ENCODE measurements at places on chromosomes 13 and 19. TPM values are rescaled to one million over a fixed set of nuclear protein-coding genes. Genes with fewer than 3 reads are reported as not detected.
A peak's percentile ranks its signal among the peaks of the same experiment; 100 is the strongest.

DNA sequence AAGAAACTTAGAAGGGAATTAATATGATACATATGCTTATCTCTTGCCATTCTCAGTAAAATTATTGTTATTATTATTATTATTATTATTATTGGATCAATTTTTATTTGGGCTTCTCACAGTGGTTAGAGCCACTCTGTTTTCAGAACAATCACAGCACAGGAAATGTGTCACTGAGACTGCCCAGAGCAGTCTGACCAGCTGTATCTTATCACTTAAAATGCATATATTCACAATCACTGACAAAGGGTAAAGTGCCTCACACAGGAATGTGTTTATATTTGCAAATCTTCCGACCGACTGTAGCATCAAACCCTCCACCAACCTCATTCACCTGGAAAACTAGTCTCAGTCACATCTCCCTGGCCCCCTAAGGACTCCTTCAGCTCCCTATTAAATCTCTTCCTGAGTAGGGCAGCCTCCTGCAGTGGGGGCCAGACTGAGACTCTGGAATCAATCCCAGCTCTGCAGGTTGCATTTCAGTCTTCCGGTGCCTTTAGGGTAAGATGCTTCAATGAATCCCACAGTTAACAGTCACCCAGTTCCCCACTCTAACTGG is 738.3 kb upstream of the SLITRK5 start:
- no peak for DNase-seq
- no peak overlapping the region for H3K4me3 ChIP-seq
- H3K36me3 ChIP-seq: no peaks in the 10 kb centered on the region
- H3K27me3 ChIP-seq: no peaks in the 10 kb centered on the region
- peaks cover 5% of the 10 kb centered on the region for H3K4me1 ChIP-seq

GRCh38 chr13:106318941-106319411 is 216.5 kb downstream of the EFNB2 start:
- no peak overlapping the region for H3K27ac ChIP-seq
- H3K4me1 ChIP-seq: no peaks in the 10 kb centered on the region
- peaks cover 12% of the 10 kb centered on the region for H3K36me3 ChIP-seq
- no peaks in the 10 kb centered on the region for H3K27me3 ChIP-seq

DNA sequence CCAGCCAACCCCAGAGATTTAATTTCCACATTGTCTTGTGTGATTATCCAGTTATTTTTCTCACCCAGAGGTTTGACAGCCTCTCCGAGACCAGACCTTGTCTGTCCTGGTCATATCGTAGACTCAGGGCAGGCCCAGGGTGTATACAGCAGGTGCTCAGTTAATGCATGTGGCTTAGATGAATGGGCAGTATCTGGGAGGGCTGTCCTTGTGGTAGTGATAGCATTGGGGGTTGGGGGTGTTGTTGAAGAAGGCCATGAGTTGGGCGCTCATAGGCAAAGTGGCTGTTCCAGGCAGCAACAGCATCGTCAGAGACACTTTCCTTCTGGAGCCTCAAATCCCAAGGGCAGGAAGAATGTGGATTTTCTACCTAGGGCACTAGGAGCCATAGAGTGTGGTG is 16.9 kb downstream of the MAST3 start:
- DNase-seq: no peak
- H3K27me3 ChIP-seq: peaks cover 16% of the 10 kb centered on the region
- no peak overlapping the region for H3K27ac ChIP-seq
- no peak overlapping the region for H3K4me3 ChIP-seq
- H3K36me3 ChIP-seq: no peaks in the 10 kb centered on the region

DNA sequence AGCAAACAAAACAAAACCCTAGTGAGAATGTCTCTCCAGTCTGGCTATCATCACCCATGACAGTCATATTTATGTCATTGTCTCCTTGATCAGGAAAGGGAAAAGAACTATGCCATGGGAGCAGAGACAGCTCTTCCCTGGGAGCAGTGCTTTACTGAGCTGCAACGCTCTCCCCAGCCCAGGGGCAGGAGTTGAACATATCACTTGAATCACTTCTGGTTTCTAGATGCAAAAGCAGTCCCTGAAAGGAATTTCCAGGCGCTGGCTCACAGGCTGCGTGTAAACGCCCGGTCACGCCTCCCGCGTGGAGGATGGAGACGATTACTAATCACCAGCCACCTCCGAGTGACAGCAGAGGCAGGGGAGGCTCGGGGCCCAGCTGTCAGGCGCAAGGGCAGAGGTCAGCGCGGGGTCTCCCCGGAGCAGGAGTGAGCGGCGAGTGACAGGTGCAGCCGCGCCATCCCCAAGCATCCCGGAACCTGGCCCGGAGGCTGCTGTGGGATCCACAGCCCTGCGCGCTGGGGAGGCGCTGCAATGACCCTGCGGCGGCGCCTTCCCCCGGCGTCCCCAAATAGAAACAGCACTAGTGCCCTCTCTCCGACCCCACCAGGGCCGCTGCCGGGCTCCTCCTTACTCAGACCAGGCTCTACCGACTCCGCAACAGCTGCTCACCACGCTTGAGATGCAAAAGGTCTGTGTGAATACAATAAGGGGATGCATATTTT is 23.5 kb upstream of the DCLK1 start:
- H3K4me1 ChIP-seq: peaks cover 29% of the 10 kb centered on the region
- no peaks in the 10 kb centered on the region for H3K36me3 ChIP-seq
- H3K27me3 ChIP-seq: peaks cover 26% of the 10 kb centered on the region
- DNase-seq: no peak
- H3K4me3 ChIP-seq: peak overlapping the region; percentile 79
- H3K27ac ChIP-seq: no peak overlapping the region

GRCh38 chr19:42293540-42293939 is 8.4 kb upstream of the PRR19 start:
- peaks cover 8% of the 10 kb centered on the region for H3K4me1 ChIP-seq
- no peak for DNase-seq
- H3K4me3 ChIP-seq: no peak overlapping the region
- peaks cover 8% of the 10 kb centered on the region for H3K36me3 ChIP-seq
- no peak overlapping the region for H3K27ac ChIP-seq
- H3K27me3 ChIP-seq: no peaks in the 10 kb centered on the region

- no peak for DNase-seq
- H3K36me3 ChIP-seq: no peaks in the 10 kb centered on the region
- H3K4me1 ChIP-seq: no peaks in the 10 kb centered on the region
Observed at GRCh38 chr13:95335667-95336066, 34.4 kb upstream of the ABCC4 start.

- H3K27me3 ChIP-seq: peaks cover 13% of the 10 kb centered on the region
- DNase-seq: no peak
- H3K27ac ChIP-seq: no peak overlapping the region
- peaks cover 3% of the 10 kb centered on the region for H3K36me3 ChIP-seq
- peaks cover 11% of the 10 kb centered on the region for H3K4me1 ChIP-seq
Observed at GRCh38 chr19:33284146-33284643, 18.1 kb downstream of the CEBPA start.

DNA sequence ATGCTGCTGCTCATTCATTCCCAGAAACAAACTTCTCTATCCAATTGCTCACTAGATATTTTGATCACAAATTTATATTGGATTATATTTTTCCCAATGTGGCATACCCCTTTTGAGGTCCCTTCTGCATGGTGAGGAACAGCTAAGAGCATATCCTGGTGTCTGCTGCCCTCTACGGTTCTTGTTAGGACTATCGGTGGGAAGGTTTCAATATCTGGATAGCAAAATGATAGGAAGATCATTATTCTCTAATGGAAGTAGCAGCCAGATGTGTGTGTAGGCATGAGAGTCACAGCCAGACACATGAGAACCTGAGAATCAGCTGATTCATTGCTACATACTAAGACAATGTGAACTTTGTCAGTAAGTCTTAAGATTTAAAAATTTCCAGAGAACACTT is 1422.4 kb upstream of the MIR17HG start:
- H3K27me3 ChIP-seq: no peaks in the 10 kb centered on the region
- H3K4me3 ChIP-seq: no peak overlapping the region
- DNase-seq: no peak
- H3K36me3 ChIP-seq: no peaks in the 10 kb centered on the region
- no peak overlapping the region for H3K27ac ChIP-seq
- peaks cover 2% of the 10 kb centered on the region for H3K4me1 ChIP-seq

GRCh38 chr19:38003438-38004185 is 96.6 kb downstream of the SIPA1L3 start:
- peaks cover 12% of the 10 kb centered on the region for H3K4me1 ChIP-seq
- no peaks in the 10 kb centered on the region for H3K27me3 ChIP-seq
- DNase-seq: no peak

DNA sequence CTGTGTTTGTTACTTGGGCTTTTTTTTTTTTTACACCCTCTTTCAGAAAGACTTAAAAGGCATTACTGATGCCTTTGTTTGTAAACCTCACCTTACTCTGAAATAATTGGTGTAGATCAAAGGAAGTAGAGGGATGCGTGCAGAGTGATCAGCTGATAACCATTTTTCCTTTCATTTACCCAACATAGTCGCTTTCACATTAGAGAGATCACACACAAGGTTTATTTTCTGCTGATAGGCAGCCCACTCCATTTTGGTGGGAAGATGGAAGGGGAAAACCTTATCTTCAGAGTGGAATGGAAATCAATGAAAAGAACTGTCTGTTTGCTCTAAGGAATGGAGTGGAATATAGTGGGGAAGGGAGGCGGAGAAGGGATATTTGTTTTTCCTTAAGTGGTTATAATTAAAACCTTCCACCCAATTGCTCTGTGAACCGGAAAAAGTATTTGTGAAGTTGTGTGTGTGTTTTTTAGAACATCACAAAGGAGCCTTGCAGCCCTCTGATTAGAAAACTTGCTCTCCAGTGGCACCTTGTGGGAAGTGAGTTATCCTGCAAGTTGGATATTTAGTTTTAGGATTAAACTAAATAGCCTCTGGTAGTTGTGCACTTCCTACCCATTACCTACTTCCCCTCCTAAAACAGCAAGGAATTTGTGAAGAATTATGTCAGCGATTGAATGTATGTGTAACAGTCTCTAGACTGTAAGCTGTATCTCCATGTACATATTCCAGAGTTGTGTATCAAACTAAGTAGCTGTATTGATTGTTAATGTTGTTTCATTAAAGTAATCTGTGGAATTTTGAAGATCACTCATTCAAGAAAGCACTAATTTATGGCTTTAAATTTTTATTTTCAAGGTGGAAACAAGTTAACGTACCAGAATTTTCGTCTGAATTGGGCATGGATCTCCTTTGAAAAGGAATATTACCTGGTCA is 76.8 kb downstream of the FREM2 start:
- peaks cover 4% of the 10 kb centered on the region for H3K36me3 ChIP-seq
- peak overlapping the region; percentile 48 for H3K27ac ChIP-seq
- H3K4me3 ChIP-seq: peak overlapping the region; percentile 57
- peaks cover 4% of the 10 kb centered on the region for H3K27me3 ChIP-seq
- DNase-seq: no peak
- H3K4me1 ChIP-seq: peaks cover 10% of the 10 kb centered on the region

GRCh38 chr13:42950181-42950580 is 41.9 kb downstream of the EPSTI1 start:
- H3K27ac ChIP-seq: no peak overlapping the region
- no peaks in the 10 kb centered on the region for H3K4me1 ChIP-seq
- H3K27me3 ChIP-seq: no peaks in the 10 kb centered on the region
- H3K36me3 ChIP-seq: peaks cover 3% of the 10 kb centered on the region
- DNase-seq: no peak

GRCh38 chr13:110856942-110857835 is 57.7 kb downstream of the ANKRD10 start:
- no peak for DNase-seq
- H3K36me3 ChIP-seq: no peaks in the 10 kb centered on the region
- no peaks in the 10 kb centered on the region for H3K27me3 ChIP-seq
- no peak overlapping the region for H3K27ac ChIP-seq
- no peaks in the 10 kb centered on the region for H3K4me1 ChIP-seq

DNA sequence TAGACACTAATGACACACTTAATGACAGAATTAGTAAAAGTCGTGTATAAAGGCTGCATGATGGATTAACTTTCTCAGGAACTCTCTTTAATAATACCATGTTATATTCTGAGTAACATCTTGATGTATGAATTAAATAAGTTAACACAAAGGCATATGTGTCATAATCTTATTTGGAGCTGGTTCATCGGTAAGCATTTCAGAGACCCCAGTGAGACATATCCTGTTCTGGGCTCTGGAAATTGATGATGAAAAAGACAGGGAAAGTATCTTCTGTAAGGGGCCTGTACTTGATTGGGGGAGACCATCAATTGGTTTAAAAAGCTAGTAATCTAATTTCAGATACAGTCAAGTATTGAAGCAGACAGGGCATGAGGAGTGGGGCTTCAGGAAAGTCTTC is 547.9 kb downstream of the GPC6 start:
- no peaks in the 10 kb centered on the region for H3K27me3 ChIP-seq
- no peak overlapping the region for H3K27ac ChIP-seq
- H3K4me1 ChIP-seq: peaks cover 15% of the 10 kb centered on the region
- H3K36me3 ChIP-seq: no peaks in the 10 kb centered on the region
- DNase-seq: no peak

Gene IGFL4
- total RNA-seq: 1.3 TPM

Gene FCAR
- not detected for total RNA-seq

Gene RDH8
- total RNA-seq: not detected

Gene SLC1A6
- 6.4 TPM for total RNA-seq

Data from type B pancreatic cell (in vitro differentiated cells).